Pericardium fibroblast (primary cell): ENCODE measurements at places on chromosomes 2 and 18. TPM values are rescaled to one million over a fixed set of nuclear protein-coding genes. Genes with fewer than 3 reads are reported as not detected.

DOCK10 gene
- total RNA-seq: 3.6 and 8.5 TPM in 2 replicates

C2orf15 gene
- total RNA-seq: not detected in 2 replicates

RAB27B gene
- 0.93 and 1.9 TPM in 2 replicates for total RNA-seq

NR4A2 gene
- 0.47 and 0.68 TPM in 2 replicates for total RNA-seq

LAMA1 gene
- 19.0 and 22.1 TPM in 2 replicates for total RNA-seq

ANO7 gene
- total RNA-seq: 0.51 and 0.70 TPM in 2 replicates

SNORC gene
- 0.12 and 0.17 TPM in 2 replicates for total RNA-seq

CAPN13 gene
- total RNA-seq: not detected in 2 replicates

ADAM23 gene
- total RNA-seq: 1.1 and 1.5 TPM in 2 replicates

DLX2 gene
- 0.85 TPM in 1 of 2 replicates, not detected in the other for total RNA-seq

ADRA2B gene
- under 0.01 TPM in 1 of 2 replicates, not detected in the other for total RNA-seq

REG3A gene
- total RNA-seq: not detected in 2 replicates

C2orf81 gene
- total RNA-seq: 2.0 and 2.7 TPM in 2 replicates

RNU2-63P gene
- total RNA-seq: 106 TPM in 1 of 2 replicates, not detected in the other

IL1R2 gene
- total RNA-seq: 3.9 TPM in 1 of 2 replicates, not detected in the other

TUBB8B gene
- total RNA-seq: not detected in 2 replicates

DSEL gene
- 23.8 and 32.3 TPM in 2 replicates for total RNA-seq

EGR4 gene
- total RNA-seq: not detected in 2 replicates

IL1RL1 gene
- 11.6 and 16.3 TPM in 2 replicates for total RNA-seq

DAPL1 gene
- total RNA-seq: not detected in 2 replicates

ARHGAP25 gene
- total RNA-seq: 1.8 and 6.4 TPM in 2 replicates

RMND5A gene
- total RNA-seq: 15.2 and 34.8 TPM in 2 replicates

ACOXL gene
- not detected in 2 replicates for total RNA-seq

TEX44 gene
- total RNA-seq: not detected in 2 replicates

ANTXR1 gene
- total RNA-seq: 81.8 and 131 TPM in 2 replicates

PARD3B gene
- total RNA-seq: 5.3 and 6.8 TPM in 2 replicates

CKAP2L gene
- 0.23 and 0.77 TPM in 2 replicates for total RNA-seq

GREB1 gene
- total RNA-seq: 0.23 and 0.43 TPM in 2 replicates

MAL gene
- total RNA-seq: not detected in 2 replicates

DCC gene
- under 0.01 TPM in 1 of 2 replicates, not detected in the other for total RNA-seq

SLC30A3 gene
- total RNA-seq: not detected in 2 replicates

CYP20A1 gene
- total RNA-seq: 19.7 and 26.8 TPM in 2 replicates

CDH7 gene
- total RNA-seq: not detected in 2 replicates
